ENCODE measurements at places on chromosomes 7 and 10.

GRCh38 chr7:113968713-113969112 lies 49.9 kb upstream of the PPP1R3A start:
- DNase-seq = no peak

- peak; percentile 53 for DNase-seq
Measured at GRCh38 chr10:87093632-87094372, 841 bp downstream of the GLUD1 start.

- DNase-seq = peak; percentile 29
Measured at GRCh38 chr10:98446151-98446660, 529 bp downstream of the HPS1 start.

- no peak for DNase-seq
Measured at GRCh38 chr7:27602766-27603165, 59.9 kb downstream of the HIBADH start.

DNA sequence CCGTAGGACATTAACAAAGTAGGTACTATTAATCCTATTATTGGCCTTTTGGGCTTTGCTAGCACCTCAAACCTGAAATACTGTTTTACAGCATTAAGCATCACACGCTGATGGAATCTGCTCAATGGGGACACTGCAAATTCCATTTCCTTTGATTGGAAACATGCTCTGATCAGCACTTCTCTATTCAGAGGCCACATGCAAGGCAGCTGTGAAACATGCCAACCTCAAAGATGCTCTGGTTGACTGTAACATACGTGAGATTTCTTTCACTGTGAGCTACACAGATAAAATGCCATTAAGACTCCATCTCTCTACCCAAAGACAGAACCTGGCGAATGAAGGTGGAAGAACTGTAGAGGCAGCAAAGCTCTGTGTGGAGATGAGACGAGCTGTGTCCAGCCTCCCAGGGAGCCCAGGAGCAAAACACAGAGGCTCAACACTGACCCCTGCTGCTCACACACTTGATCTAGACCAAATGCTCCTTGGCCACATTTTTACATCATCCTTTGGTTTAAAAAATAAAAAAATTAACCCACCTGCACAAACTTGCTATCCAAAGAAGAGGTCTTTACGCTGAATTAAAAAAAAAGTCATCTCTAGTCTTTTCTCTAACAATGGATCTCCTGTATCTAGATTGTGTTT lies 8.0 kb downstream of the RSU1 start:
- peak; percentile 22 for DNase-seq

DNA sequence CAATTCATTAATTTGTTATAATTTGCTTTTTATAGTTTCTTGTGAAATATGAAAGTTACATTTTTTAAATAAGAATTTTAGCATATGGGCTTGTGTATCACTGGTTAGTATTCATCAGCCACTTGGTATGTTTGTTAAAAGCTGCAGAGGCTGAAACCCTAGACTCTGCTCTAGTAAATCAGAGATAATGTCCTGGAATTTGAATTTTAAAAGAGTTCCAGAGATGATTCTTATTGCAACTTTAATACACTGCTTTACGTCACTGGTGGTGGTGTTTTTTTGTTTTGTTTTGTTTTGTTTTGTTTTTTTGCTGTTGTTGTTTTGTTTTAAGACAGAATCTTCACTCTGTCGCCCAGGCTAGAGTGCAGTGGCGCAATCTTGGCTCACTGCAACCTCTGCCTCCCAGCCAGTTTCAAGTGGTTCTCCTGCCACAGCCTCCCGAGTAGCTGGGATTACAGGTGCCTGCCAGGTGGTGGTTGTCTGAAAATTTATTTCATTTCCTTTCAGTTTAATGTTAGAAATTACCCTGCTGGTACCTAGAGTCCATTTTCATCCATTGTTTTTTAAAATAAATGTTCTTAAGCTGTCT lies 43.8 kb downstream of the PTPN12 start:
- no peak for DNase-seq
